ENCODE measurements at places on chromosomes 16 and 17.

DNA sequence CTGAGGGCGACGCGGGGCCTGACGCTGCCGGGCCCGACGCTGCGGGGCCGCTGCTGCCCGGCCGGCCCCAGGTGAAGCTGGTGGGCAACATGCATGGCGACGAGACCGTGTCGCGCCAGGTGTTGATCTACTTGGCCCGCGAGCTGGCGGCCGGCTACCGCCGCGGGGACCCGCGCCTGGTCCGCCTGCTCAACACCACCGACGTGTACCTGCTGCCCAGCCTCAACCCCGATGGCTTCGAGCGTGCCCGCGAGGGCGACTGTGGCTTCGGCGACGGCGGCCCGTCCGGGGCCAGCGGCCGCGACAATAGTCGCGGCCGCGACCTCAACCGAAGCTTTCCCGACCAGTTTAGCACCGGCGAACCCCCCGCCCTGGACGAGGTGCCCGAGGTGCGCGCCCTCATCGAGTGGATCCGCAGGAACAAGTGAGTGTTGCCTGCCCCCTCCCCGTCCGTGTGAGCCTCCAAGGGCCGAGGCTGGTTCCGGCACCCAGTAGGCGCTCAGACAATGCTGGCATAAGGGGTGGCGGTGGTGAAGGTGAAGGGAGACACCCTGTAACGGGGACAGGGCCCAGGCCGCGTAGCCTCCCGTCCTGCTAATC, 676 bp downstream of the CPD start:
- DNase-seq = no peak

- DNase-seq = peak; percentile 57
Observed at GRCh38 chr16:68538880-68539701, at the start of gene ZFP90. TSS of gene ZFP90 (plus strand) at chr16:68539291. CDS start at chr16:68539793, 502 bp downstream.

DNA sequence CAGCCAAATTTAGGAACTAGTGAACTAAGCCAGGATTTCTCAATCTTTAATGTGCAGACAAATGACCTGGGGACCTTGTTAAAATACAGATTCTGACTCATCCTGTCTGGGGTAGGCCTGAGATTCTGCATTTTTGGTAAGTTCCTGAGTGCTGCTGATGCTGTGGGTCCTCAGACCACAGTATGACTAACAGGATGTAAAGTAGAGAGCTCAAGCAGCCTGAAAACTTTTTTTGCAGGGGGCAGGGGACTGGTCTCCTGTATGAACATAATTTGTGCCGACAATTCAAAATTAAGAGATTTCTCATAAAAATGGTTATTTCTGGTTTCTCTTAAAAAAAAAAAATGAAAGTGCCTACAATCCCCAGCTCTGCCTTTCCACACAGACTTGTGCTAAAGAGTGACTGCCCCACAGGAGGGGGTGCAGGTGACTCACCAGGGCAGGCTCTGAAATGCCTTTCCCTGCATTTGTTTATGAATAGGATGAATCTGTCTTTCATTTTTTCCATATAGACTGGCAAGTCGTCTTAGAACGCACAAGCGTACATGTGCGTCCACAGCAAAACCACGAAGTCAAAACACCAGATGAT, 271.5 kb downstream of the PHKB start:
- DNase-seq = peak; percentile 55

GRCh38 chr16:11992008-11992584, 15.6 kb downstream of the SNX29 start:
- DNase-seq = no peak

DNA sequence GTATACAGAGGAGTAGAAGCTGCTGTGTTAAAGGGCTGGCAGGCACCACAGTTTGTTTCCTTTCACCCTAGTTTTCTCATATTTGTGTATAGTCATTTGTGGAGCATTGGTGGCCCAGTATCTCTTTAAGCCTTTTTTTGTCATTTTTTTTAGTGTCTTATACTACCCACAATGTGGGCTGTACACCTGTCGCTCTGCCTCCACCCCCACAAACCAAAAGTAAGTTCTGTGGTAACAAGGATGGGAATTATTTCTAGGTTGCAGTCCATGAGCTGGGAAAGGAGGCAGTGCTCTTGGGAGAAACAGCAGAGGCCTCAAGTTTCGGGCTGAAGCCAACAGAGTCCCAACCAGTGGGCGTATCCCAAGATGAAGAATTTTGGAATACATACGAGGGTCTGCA, 6.2 kb downstream of the ZNF75A start:
- no peak for DNase-seq

- no peak for DNase-seq
Observed at GRCh38 chr17:65154770-65155589, 17.8 kb downstream of the RGS9 start.

DNA sequence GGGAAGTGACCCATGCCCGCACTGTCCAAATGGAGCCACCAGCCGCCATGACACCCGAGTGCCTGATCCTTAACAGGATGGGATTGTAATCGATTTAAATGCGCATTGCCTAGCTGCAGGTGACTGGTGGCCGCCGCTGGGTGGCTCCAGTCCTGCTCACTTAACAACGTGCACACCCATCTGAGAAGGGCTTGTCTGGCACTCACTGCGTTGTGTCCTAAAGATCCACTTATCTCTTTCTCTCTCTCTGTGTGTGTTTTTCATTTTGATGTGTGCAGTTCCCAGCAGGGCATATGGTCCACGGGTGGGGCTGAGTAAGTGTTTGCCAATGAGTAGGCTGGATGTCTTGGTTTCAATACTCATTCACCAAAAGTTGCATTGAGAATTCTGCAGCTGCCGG, 80.6 kb downstream of the IRF8 start:
- no peak for DNase-seq

DNA sequence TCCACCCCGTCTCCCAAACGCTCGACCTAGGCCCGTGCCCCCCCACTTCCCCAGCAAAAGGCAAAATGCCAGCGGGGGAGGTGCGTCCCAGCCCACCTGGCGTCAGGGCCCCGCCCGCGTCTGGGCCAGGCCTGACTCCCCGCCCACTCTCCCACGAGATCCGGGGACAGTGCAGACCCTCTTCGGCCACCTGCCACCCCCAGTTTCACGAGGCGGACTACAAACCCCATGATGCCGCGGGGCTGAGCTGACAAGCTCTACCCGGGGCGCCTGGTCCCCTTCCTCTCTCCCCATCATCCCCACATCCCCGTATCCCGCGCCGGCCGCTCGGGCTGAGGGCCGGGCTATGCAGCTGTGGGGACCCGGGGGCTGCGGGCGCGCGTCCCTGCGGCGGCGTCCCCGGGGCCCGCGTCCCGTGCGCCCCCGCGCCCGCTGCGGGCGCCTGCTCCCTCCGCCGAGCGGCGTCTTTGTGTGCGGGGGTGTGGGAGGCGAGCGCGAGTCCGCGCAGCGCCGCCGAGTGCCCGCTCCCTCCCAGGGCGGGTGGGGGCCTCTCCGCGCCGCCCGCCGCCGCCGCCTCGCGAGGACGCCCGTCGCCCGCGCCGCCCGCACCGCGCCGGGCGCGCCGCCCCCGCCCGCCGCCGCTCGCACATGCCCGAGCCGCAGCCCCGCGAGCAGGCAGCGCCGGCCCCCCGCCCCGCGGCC, at the start of gene ANKRD13B:
Gene ANKRD13B (plus strand): TSS at position 283 of the 702 bp plus-strand sequence. CDS start 490 bp downstream, outside the sequence.
- DNase-seq = no peak

DNA sequence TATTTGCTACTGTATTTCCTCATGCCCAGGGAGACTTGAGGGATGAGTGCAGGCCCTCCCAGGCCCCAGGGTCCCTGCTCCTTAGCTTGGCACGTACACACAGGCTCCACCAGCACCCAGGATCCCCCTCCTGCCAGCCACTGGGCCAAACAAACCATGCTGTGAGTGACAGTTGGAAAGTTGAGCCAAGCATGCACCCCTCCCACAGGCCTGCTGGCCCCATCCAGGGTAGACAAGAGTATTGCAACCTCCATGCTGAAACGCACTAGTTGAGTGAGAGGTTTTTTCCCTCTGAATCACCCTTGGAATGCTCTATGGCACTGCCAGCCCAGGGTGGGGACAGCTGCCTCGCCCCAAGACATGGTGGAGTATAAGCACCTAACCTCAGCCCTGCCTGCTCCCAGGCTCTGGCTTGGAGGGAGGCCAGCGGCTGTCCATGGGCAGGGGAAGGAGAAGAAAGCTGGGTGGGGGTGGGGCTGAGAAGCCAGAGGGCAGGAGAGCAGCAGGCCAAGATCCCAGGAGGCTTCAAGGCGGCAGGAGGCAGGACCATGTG, 49.6 kb downstream of the PITPNM3 start:
- DNase-seq = no peak

DNA sequence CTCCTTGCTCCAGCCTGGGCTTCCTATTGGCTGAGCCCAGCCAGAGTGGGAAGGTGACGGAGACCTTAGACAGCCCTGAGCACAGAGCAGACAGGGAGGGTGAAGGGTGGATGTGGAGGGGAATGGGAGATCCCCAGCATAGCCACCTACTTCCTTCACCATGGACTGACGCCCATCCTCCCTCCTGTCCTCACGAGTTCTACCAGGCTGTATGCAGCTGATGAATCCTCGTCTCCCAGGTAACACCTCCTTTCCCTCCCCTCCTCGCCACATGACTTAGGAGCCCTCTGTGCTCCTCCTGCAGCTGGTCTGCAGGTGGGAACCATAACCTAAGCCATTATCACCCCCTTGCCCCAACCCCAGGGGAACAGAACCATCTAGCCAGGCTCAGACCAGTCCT, 9.0 kb upstream of the CRHR1 start:
- DNase-seq = no peak

GRCh38 chr17:42065201-42065600, 14.8 kb upstream of the C17orf113 start:
- no peak for DNase-seq

DNA sequence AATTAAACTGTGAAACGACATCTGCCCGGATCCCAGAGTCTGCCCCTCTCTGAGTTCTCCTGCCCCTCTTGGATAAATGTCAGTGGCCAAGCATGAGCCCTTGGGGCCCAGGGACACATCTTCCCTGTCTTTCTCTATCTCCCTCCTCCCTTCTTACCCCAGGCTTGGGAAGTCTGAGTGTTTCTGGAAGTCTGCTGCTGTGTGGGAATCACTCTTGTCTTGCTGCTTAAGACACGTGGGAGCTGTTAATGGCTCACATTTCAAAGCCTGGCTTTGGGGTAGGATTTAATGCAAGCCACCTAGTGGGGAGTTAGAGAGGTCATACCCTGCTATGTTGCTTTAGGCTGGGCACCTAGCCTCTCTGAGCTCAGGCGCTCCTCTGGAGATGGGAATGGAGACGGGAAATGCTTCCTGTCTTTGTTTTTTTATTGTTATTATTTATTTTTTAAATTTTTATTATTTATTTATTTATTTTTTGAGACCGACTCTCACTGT, 218.5 kb upstream of the CIBAR2 start:
- peak; percentile 84 for DNase-seq

- DNase-seq = no peak
Observed at GRCh38 chr16:54817432-54817831, 113.2 kb upstream of the IRX5 start.

DNA sequence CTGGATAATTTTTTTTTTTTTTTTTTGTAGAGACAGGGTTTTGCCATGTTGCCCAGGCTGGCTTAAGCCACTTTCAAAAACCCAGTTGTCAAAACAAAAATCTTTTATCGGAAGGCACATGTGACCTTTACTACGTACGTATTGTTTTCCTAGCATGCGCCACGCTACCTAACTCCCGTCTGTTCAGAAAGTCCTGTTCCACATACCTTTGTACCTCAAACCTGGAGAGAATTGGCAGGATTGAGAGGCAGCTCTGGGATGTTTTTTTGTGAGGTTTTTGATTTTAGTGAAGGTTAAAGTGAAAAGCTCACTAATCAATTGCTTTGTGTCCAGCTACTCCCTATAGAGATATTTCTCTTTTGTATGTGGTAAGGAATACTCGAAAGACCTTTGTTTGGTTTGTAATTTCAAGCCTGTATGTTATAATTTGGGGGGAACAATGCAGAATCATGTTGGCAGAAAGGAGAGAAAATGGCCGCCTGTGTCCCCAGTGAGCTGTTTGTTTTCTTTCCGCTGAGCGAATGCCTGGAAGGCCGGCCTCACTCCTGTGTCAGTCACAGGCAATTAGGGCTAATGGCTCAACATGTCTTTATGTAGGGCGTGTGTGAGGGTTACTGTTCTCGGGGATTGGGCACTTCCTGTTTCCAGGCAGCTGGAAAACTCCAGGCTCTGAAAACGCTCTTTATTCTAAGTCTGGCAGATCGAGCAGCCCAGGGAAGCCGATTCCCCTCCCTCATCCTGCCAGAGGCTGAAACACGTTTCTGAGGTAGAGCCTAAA, 60.8 kb upstream of the CLEC18A start:
- DNase-seq = no peak
